HFF-Myc (cell line): ENCODE measurements at places on chromosomes 4 and X.

DNA sequence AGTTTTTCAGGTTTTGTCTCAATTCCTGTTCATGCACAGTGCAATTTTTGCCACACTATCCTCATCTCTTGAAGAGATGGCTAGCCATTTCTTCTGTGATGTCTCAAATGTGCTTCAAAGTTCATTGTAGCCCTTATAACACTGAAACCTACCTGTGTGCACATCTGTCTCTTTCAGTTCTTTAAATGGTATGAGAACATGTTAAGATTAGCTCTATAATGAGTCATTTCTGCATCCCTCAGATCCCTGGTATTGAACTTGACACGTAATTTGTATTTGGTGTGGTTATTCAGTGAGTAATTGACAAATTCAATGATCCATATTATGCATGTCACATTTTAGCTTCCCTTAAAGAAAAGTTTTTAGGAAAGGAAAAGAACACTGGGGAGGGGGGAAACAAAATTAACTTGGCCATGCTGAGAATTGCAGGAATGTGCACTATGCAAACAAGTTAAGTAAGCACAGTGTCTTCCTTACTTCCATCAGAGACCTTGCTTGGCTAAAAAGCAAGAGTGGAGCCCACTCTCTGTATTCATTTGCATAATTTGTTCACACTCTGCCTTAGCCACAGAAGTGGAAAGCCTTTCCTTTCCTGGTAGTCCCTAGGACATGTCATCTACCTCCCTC lies 659.8 kb upstream of the MAGEB2 start:
- no peak for DNase-seq

- no peak for DNase-seq
These were observed 7.4 kb downstream of the FATE1 start for GRCh38 chrX:151723156-151723760.

DNA sequence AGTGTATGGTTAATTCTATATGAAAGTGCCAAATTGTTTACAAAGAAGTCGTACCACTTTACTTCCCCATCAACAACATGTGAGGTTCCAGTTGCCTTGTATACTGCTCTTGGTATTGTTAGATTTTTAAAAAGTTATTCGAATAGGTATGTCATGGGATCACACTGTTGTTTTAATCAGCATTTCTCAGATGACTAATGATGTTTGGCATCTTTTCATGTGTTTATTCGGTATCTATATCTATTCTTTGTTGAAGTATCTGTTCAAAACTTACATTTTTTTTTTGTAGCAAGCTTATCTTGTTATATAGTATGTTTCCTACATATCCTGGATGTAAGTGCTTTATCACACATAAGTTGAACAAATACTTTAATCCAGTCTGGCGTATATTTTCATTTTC lies 99.4 kb upstream of the MAB21L2 start:
- DNase-seq, result no peak

- DNase-seq, result no peak
These were observed 125.1 kb downstream of the MAML3 start for GRCh38 chr4:140028676-140029517.

GRCh38 chrX:53284684-53285447 lies 3.5 kb upstream of the IQSEC2 start:
- no peak for DNase-seq

GRCh38 chr4:125741825-125742452 lies 427.2 kb downstream of the FAT4 start:
- no peak for DNase-seq

GRCh38 chrX:115895678-115896329 lies 274.7 kb upstream of the AGTR2 start:
- DNase-seq, result no peak

DNA sequence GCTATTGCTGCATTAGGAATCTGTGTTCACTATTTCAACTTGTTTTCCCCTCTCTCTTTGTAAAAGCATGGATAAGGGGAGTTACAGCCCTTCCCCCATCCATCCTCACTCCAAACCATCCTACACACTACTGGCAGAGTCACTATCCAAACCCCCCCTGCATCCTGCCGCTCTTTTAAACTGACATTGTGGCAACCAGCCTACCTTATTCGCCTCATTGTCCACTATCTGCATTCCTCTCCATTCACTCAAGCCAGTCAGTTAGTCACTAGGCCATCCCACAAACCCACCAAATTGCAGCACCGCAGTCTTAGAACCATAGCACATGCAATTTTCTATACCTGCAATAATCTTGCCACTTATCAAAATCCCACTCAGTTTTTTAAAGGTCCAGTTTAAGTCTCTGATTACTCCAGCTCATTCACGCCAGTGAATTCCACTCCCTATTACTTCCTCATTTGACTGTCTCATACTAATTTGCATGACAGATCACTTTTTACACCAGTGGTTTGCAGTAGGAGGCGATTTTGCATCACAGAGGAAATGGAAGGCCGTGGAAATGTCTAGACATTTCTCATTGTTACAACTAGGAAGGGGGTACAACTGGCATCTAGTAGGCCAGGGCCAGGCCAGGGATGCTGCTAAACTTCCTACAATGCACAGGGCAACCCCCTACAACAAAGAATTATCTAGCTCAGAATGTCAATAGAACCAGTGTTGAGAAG lies 181.8 kb downstream of the HS6ST2 start:
- no peak for DNase-seq

DNA sequence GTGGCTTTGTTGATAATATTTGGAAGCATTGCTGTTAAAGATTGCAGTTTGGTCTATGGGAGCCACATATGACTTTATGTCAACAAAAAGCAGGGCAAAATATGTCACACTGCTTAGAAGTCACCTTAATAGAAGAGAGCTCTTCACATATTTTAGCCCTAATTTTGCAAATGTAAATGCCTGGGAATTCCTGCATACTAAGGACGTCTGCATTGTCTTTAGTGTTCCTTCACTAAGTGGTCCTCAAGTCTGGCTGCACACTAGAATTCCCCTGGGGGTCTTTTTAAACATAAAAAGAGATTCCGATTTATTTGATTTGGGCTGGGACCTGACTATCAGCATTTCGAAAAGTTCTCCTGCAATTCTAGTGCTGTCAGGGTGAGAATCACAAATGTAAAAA lies 495.1 kb upstream of the FAM241A start:
- no peak for DNase-seq
